ENCODE measurements at places on chromosomes 6 and 20. TPM values are rescaled to one million over a fixed set of nuclear protein-coding genes. Genes with fewer than 3 reads are reported as not detected.

BPIFB1 gene
- not detected for total RNA-seq

CRISP1 gene
- total RNA-seq = not detected

MAD2L1BP gene
- total RNA-seq = 20.6 TPM

CTAGE9 gene
- total RNA-seq = not detected

CST4 gene
- not detected for total RNA-seq

C6orf15 gene
- total RNA-seq = not detected

DAAM2 gene
- total RNA-seq = 122 TPM

PLCB1 gene
- total RNA-seq = 14.4 TPM

DZANK1 gene
- 1.1 TPM for total RNA-seq

GGTLC1 gene
- not detected for total RNA-seq

BPIFB2 gene
- not detected for total RNA-seq

ARMH2 gene
- total RNA-seq = not detected

PKHD1 gene
- under 0.01 TPM for total RNA-seq

CFB gene
- 13.5 TPM for total RNA-seq

RTN4IP1 gene
- total RNA-seq = 5.0 TPM

MMP24 gene
- total RNA-seq = 0.73 TPM

LAMA5 gene
- 12.8 TPM for total RNA-seq

PLN gene
- total RNA-seq = not detected

MAP7 gene
- 3.7 TPM for total RNA-seq

BTNL2 gene
- total RNA-seq = not detected

AKAP12 gene
- 70.1 TPM for total RNA-seq

DPPA5 gene
- total RNA-seq = not detected

C20orf202 gene
- total RNA-seq = 0.16 TPM

GNAS-AS1 gene
- total RNA-seq = 0.81 TPM

C20orf144 gene
- total RNA-seq = 0.36 TPM

LY86 gene
- not detected for total RNA-seq

TSPYL4 gene
- total RNA-seq = 24.8 TPM

SHLD1 gene
- total RNA-seq = 0.49 TPM

ZFP57 gene
- total RNA-seq = 0.24 TPM

VSTM2L gene
- total RNA-seq = 5.6 TPM

RANBP9 gene
- 35.3 TPM for total RNA-seq

TSPO2 gene
- not detected for total RNA-seq

PRPH2 gene
- 2.2 TPM for total RNA-seq

PI3 gene
- total RNA-seq = not detected

FAM217B gene
- 7.5 TPM for total RNA-seq

OR2J3 gene
- not detected for total RNA-seq

VWA7 gene
- 0.97 TPM for total RNA-seq

EFCAB8 gene
- under 0.01 TPM for total RNA-seq

SH3BGRL2 gene
- 2.8 TPM for total RNA-seq

ZBTB2 gene
- total RNA-seq = 10.9 TPM

DDO gene
- total RNA-seq = 0.16 TPM

GHRH gene
- total RNA-seq = not detected

ENTPD6 gene
- 39.8 TPM for total RNA-seq

TMEM14C gene
- total RNA-seq = 92.0 TPM

DEFB123 gene
- not detected for total RNA-seq
